ENCODE measurements at places on chromosomes 2 and 18.

GRCh38 chr18:40501026-40501425 lies 1454.0 kb upstream of the PIK3C3 start:
- no peak for DNase-seq

GRCh38 chr18:79405781-79406575 lies 10.2 kb downstream of the NFATC1 start:
- DNase-seq, result no peak

- no peak for DNase-seq
Measured at GRCh38 chr2:79670198-79670597, 157.3 kb downstream of the CTNNA2 start.

DNA sequence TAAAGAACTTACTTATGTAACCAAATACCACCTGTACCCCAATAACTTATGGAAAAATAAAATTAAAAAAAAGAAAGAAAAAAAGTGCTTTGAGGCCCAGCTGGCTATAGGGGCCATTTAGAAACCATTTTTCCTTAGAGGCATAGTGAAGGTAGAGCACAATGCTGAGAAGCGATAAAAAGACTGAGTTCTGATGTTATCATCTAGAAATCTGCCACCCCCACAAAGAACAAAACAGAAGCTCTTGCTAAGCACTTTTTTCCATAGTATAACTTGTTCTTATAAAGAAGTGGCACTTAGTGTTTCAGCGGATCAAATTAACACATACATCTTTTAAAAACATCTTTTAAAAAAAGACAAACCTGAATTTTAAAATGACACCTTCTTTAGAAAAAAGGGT lies 51.4 kb downstream of the ICOS start:
- DNase-seq, result no peak

GRCh38 chr2:1586923-1587840 lies 157.1 kb downstream of the PXDN start:
- no peak for DNase-seq
